T-cell (primary cell): ENCODE measurements at places on chromosomes 3 and 15. TPM values are rescaled to one million over a fixed set of nuclear protein-coding genes. Genes with fewer than 3 reads are reported as not detected.

Gene GNAT1
- total RNA-seq = not detected

Gene HTR3E
- total RNA-seq = not detected

Gene SEMA3G
- total RNA-seq = 1.9 TPM

Gene FMN1
- 14.9 TPM for total RNA-seq

Gene COL8A1
- total RNA-seq = 0.15 TPM

Gene SCN5A
- total RNA-seq = 0.12 TPM

Gene SATB1
- total RNA-seq = 417 TPM

Gene PLXND1
- total RNA-seq = 53.3 TPM

Gene PRSS50
- not detected for total RNA-seq

DNA sequence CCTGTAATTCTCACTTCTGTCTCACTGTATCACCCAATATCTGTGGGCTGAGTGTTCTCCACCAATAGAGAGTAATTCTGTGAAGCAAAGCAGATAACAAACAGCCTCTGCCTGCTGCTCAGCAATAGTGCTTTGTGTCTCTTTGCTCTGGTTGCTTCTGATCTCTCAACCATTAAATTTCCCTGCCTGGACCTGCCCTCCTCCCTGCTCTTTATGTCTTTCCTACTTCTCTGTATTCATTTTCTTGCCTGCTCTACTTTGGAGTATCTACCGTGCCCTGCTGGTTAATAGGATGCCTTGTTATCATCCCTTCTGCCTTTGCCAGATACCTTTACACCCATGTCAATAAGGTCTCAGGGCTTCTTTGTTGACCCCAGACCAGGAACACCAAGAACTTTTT, 102.9 kb upstream of the CGNL1 start:
- H3K4me1 ChIP-seq = no peaks in the 10 kb centered on the region
- H3K36me3 ChIP-seq = peaks cover 3% of the 10 kb centered on the region
- H3K27ac ChIP-seq = no peak overlapping the region
- no peak overlapping the region for H3K4me3 ChIP-seq
- no peaks in the 10 kb centered on the region for H3K27me3 ChIP-seq
- no peak for DNase-seq

- H3K27ac ChIP-seq = peak overlapping the region; percentile 80
- no peak for DNase-seq
- H3K27me3 ChIP-seq = no peaks in the 10 kb centered on the region
- H3K4me1 ChIP-seq = peaks cover 50% of the 10 kb centered on the region
- no peak overlapping the region for H3K4me3 ChIP-seq
Measured at GRCh38 chr15:99424978-99425656, 140.7 kb upstream of the MEF2A start.

DNA sequence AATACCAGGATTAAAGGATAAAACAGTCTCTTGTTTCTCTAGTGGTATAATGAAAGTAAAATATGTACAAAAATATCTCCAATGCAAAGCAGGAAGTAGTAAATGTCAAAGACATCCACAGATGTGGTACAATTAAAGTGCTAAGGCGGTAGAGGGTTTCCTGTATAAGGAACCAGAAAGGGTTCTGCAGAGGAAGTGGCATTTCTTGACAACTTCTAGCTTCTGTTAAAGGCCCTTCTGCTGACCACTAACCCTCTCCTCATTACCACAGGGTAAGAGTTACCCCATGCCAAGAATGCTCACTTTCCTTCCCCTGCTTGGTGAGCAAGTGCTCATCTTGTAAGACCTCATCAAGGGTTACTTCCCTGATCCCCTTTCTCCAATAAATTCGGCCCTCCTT, 883.6 kb upstream of the NR2F2 start:
- no peak overlapping the region for H3K27ac ChIP-seq
- peaks cover 14% of the 10 kb centered on the region for H3K4me1 ChIP-seq
- no peak overlapping the region for H3K4me3 ChIP-seq

- H3K27me3 ChIP-seq = no peaks in the 10 kb centered on the region
- H3K4me3 ChIP-seq = no peak overlapping the region
- peaks cover 11% of the 10 kb centered on the region for H3K36me3 ChIP-seq
- H3K27ac ChIP-seq = no peak overlapping the region
- no peak for DNase-seq
- H3K4me1 ChIP-seq = no peaks in the 10 kb centered on the region
Measured at GRCh38 chr15:34078900-34079299, 22.8 kb downstream of the EMC7 start.

DNA sequence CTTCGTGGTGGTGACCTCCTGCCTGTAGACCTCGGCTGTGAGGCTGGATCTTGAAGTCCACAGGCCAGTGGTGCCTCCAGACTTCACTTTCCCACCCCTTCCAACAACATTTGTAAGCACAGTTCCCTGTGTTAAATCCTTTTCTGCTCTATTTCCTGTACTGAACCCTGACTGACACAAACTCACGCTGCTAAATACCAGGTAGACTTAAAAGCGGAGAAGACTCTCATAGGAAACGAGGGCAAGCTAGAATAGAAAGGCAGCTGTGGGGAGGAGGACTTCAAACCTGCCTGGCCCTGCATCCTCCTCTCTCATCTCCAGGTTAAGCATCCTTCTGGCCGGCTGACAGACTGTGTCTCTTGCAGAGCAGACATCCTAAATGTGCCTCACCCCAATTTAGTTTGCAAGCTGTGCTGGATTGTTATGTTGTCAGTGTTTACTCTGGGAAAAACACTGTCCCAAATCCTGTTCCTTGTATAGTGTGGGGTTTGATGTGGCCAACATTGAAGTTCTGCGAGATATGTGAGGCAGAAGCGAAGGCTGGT, 58.5 kb upstream of the LARS2 start:
- H3K4me3 ChIP-seq = no peak overlapping the region
- no peaks in the 10 kb centered on the region for H3K36me3 ChIP-seq
- no peak for DNase-seq
- H3K4me1 ChIP-seq = no peaks in the 10 kb centered on the region
- no peak overlapping the region for H3K27ac ChIP-seq

- no peak overlapping the region for H3K27ac ChIP-seq
- DNase-seq = no peak
- H3K27me3 ChIP-seq = no peaks in the 10 kb centered on the region
- H3K4me3 ChIP-seq = no peak overlapping the region
- no peaks in the 10 kb centered on the region for H3K4me1 ChIP-seq
Measured at GRCh38 chr3:163384383-163384782, 1693.9 kb downstream of the SI start.

DNA sequence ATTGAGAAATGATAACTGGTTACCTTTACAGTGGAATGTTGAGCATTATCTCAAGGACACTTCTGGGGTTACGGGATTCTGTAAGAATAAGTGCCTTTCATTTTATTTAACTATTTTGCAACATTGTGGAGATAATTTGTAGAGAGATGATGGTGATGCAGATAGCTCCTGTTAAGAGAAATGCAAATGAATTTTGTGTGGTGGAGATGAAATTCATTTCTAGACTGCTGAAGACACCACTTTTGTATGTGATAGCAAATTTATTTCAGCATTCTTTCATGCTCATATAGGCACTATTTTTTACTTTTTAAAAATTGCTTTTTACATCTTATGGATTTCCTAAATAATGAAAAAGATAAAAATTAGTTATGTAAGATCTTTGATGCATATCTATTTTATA, 463.3 kb upstream of the CBLB start:
- H3K27ac ChIP-seq = no peak overlapping the region
- H3K4me3 ChIP-seq = no peak overlapping the region
- H3K36me3 ChIP-seq = no peaks in the 10 kb centered on the region
- no peak for DNase-seq
- H3K27me3 ChIP-seq = no peaks in the 10 kb centered on the region

DNA sequence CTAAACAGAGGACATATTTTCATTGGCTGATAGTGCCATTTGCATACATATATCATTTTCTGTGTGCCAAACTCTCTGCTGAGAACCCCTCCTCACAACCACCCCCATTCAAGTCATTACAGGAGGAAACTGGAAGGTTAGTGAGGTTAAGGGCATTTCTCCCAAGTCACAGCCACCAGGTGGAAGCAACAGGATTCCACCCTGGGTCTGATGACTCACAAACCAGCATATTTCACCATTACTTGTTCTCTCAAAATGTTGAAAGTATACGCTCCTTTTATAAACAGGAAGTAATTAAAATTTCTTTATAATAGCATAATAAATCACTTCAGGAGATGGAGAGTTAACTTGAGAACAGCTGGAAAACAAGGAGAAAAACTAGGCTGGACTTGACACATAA, 398.6 kb upstream of the WNT5A start:
- no peaks in the 10 kb centered on the region for H3K36me3 ChIP-seq
- H3K4me3 ChIP-seq = no peak overlapping the region
- H3K4me1 ChIP-seq = no peaks in the 10 kb centered on the region
- no peaks in the 10 kb centered on the region for H3K27me3 ChIP-seq

- H3K36me3 ChIP-seq = no peaks in the 10 kb centered on the region
- no peak for DNase-seq
- no peaks in the 10 kb centered on the region for H3K27me3 ChIP-seq
- no peak overlapping the region for H3K27ac ChIP-seq
Measured at GRCh38 chr3:31456373-31456772, 76.4 kb upstream of the STT3B start.

DNA sequence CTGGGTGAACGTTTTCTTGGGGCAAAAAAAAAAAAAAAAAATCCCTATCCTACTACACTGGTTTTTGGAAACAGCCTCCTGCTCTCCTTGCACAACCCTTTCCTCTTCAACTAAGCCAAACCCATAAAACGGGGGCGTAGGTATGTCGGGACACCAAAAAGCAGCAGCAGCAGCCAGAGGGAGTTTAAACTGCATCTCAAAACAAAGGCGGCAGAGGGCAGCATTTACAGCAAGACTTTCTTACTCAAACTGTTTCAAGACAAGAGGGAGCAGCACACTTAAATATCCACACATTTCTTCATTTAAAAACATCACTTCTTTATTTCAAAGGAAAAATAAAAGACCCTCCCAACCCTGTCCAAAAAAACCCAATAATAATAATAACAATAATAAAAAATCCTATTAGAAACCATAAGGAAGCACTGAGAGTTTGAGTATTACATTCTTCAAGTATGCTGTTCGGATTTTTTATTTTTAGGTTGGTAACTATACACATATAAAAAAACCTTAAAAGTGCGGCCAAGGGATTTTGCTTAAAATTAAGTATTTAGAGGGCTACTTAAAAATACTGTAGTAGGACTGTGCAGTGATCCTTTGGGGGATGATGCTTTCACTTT, 43.9 kb upstream of the PLXND1 start:
- peak; percentile 51 for DNase-seq
- no peak overlapping the region for H3K4me3 ChIP-seq
- no peaks in the 10 kb centered on the region for H3K4me1 ChIP-seq
- no peak overlapping the region for H3K27ac ChIP-seq
- H3K27me3 ChIP-seq = no peaks in the 10 kb centered on the region
- H3K36me3 ChIP-seq = no peaks in the 10 kb centered on the region
